K562 (cell line): ENCODE measurements at places on chromosomes 4 and X. TPM values are rescaled to one million over a fixed set of nuclear protein-coding genes. Genes with fewer than 3 reads are reported as not detected.

The ASB9 gene
- 0.51 and 0.82 TPM in 2 replicates for total RNA-seq

The TBC1D9 gene
- total RNA-seq = 0.02 and 0.13 TPM in 2 replicates

The TEX13B gene
- 0.20 TPM in 1 of 2 replicates, not detected in the other for total RNA-seq

- peak; percentile 47 for DNase-seq
Observed at GRCh38 chrX:130330706-130331105, 9.0 kb upstream of the SLC25A14 start.

DNA sequence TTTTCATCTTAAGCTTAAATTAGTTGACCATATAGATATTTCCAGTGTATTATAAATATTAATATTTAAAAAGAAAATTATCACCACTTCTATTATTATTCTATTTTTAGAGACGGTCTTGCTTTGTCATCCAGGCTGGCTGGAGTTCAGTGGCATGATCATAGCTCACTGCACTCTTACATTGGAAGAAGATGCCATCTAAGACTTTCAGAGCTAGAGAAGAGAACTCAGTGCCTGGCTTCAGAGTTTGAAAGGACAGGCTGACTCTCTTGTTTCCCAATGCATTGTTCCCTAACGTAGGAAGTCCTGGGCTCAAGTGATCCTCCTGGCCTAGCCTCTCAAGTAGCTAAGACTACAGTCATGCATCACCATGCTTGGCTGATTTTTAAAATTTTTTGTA is 75.9 kb downstream of the FIP1L1 start:
- DNase-seq = no peak

- DNase-seq = peak; percentile 74
Observed at GRCh38 chr4:8182858-8183725, 16.0 kb upstream of the SH3TC1 start.
